ENCODE measurements at places on chromosomes 4 and X.

DNA sequence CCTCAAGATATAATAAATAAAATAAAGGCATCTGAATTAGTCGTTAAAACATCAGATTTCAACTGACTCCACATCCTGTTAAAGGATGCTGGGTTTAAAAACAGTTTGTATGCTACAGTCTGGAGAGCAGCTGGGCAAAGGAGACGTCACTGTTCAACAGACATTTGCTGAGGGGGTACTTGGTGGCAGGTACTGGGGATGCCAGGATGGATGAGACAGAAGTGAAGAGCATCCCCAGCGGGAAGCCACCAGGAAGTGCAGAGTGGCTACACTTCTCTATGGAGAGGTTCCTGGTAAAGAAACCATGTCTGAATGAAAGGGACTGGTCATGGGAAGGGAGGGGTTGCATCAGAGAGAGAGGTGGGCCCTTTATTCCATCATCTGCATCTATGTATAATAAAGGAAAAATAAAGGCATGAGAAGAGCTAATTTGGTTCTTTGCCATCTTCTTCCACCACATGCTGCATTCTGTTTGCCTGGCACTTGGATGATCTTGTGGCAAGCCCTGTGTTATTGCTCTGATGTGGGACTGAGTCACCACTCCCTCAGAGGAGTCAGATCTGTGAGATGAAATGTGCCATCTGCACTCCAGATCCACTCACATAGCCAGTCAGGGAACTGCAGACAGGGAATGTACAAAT lies 145.0 kb downstream of the SOWAHB start:
- DNase-seq = no peak

DNA sequence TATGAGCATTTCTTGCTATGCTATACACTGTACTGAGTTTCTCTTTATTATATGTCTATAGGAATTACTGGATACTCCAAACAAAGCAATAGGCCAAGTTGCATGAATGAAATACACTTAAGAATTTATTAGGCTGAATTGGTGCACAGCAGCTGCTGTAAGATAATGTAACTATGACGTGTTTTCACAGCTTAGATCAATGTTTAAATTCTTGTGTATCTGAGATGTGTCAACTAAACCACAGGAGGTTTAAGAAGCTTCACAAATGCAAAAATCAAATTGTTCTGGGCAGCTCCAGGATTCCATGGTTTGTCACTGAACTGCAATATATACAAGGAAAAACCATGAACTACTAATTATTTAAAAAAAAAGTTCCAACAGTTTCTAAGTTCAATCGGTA lies 156.7 kb downstream of the MAPK10 start:
- DNase-seq = no peak

- DNase-seq = no peak
Measured at GRCh38 chr4:145176641-145177432, 3.6 kb downstream of the OTUD4 start.

DNA sequence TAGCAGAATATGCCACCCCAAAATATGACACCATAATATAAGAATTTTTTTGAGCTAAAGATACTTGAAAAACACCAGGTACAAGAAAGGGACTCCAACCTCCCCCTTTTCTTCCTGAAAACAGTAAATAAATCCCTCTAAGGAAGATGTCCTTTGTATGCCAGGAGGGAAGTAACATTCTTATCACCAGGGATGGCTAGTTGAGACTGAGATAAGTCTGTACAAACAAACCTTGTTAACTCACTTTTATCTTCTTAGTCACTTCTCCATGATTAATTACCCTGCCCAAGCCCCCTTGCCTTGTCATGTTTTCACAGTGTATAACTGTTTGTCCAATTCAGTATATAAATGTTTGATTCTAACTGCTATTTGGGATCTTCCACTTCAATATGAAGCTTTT lies 888.0 kb downstream of the PCDH18 start:
- no peak for DNase-seq

- no peak for DNase-seq
Measured at GRCh38 chr4:13860126-13860525, 232.6 kb upstream of the BOD1L1 start.

DNA sequence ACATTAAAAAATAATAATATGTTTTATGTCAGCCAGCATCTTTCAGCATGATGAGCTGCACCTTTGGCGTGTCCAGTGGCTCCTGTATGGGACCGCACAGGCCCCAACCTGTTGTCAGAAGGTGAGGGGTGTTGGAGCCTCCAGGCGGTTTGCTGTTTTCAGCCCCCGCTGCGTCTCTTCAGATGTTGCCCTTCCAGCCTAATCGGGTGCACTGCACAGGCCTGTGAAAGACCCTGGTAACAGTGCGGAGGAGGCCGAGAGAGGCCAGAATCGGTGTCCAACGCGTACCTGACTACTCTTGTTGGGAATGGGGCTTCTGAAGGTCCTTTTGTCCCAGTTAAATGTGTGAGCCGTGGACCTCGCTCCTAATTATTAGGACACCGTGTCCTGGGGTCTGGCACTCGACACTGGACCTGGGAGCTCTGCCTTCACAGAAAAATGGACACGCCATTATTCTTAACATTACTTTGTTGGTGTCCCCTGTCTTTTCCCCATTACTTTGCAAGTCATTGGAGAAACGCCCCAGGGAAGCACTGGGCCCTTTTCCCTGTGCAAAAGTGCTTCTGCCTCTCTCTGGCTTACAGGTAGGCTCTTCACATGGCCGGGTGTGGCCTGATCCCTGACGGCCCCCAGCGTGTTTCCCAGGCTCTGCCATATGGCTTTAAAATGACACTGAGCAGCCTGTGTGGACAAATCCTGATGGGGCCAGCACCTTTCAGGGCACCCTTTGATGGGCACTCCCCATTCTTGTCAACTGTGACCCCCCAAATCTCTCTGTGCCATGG lies 51.2 kb downstream of the TBC1D14 start:
- no peak for DNase-seq

- no peak for DNase-seq
Measured at GRCh38 chr4:111213531-111213930, 590.7 kb upstream of the PITX2 start.

DNA sequence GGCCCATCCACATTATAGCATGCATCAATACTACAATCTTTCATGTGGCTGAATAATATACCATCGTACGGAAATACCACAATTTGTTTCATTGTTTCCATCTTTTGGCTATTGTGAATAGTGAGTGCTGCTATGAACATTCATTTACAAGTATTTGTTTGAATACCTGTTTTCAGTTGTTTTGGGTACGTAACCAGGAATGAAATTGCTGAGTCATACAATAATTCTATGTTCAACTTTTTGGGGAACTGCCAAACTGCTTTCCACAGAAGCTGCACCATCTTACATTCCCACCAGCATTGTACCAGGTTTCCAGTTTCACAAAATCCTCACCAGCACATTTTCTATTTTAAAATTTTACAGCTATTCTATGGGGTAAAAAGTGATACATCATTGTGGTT lies 28.5 kb upstream of the MANBA start:
- peak; percentile 45 for DNase-seq

DNA sequence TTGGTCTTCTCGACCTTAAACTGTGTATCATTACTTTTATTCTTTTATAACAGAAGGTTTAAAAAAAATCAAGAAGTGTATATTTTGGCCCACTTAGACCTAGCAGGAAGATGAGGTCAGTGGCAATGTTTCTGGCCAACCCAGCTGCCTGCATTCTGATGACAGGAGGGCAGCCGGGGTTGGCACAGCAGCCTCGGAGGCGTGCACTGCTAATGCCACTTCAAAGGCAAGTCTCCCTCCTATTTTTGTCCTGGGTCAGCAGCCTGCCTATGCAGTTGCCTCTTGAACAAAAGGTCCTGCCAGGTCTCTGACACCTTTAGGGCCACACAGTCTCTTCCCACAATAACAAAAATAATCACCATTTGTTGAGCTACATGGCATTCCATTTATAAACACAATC lies 89.4 kb upstream of the MYOZ2 start:
- no peak for DNase-seq

- no peak for DNase-seq
Measured at GRCh38 chr4:10354225-10354624, 103.0 kb downstream of the ZNF518B start.

GRCh38 chr4:25088093-25088952 lies 57.6 kb upstream of the LGI2 start:
- no peak for DNase-seq

DNA sequence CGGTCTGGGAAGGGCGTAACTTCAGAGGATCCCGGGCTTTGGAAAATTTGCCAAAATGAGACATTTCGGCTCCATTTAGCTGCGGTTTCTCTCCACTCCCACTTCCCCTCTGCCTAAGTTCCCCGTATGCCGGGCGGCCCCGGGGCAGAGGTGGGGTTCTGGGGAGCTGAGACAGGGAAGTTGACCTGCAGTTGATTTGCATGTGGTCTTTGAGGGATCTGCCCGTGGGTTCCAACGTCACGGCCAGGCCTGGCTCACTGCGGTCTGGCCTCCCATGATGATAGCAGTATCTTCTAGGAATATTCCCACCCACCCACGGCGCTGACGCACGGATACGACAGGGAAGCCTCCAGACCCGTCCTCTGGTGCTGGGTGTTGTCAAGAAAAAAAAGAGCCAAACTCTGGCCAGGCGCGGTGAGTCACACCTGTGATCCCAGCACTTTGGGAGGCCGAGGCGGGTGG lies 27.3 kb upstream of the CRLF2 start:
- DNase-seq = no peak

- DNase-seq = no peak
Measured at GRCh38 chr4:177557416-177557815, 115.2 kb upstream of the AGA start.

GRCh38 chr4:83855044-83855443 lies 319.1 kb downstream of the GPAT3 start:
- DNase-seq = no peak

- no peak for DNase-seq
Measured at GRCh38 chrX:80120335-80120734, 105.8 kb downstream of the TBX22 start.

DNA sequence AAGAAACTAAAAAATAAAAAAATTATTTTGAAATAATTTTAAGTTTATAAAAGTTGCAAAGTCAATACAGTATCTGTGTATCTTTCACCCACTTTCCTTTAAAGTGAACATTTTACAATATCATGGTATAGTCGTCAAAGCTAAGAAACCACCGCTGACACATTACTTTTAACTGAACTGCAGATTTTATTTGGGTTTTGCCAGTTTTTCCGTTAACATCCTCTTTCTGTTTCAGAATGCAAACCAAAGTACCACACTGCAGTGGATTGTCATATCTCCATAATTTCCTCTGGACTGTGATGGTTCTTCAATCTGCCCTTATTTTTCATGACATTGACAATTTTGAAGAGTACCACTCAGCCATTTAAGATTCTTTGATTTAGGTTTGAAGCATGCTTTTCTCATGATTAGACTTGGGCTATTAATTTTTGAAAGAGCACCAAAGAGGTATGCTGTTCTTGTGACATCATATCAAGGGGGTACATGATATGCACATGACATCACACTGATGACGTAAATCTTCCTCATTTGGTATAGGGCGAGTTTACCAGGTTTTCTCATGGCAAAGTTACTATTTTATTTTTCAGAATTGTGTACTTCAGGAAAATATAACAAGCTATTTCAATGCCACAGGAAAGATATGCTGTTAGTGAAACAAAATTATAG lies 3.6 kb upstream of the CXCL1 start:
- no peak for DNase-seq

DNA sequence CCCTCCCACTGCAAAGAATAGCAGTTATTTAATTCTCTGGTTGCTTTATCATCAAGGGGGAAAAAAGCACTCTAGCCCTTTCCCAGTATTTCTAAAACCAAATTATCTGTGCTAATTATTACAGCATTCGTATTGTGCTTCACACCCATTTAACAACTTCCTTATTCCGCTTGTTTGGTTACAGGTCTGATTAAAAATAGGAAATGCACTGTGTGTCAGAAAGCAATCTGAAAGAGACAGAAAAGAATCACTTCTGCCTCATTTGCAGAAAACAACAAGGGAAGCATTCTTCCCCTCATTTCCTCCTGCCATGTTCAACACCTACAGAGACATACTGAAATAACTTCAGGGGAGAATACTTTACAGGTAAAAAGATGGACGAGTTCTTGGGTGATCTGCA lies 114.9 kb upstream of the MAP3K15 start:
- no peak for DNase-seq

DNA sequence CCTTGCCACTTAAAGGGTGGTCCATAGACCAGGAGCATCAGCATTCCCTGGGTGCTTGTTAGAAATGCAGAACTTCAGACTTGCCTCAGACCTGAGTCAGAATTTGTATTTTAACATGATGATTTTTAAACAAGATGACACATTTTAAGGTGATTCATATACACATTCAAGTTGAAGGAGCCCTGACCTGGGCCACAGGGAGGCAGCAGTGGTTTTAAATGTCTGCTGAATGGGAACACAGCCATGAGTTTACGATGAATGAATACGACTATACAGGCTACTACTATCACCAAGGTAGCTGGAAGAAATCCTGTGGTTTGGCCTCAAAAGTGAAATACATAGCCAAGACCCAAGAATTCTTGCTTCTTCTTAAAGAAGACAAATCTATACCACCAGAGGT lies 2.9 kb downstream of the HDAC8 start:
- DNase-seq = no peak

- no peak for DNase-seq
Measured at GRCh38 chr4:83828601-83829000, 292.7 kb downstream of the GPAT3 start.

- DNase-seq = no peak
Measured at GRCh38 chr4:25694466-25694865, 38.8 kb downstream of the SLC34A2 start.

DNA sequence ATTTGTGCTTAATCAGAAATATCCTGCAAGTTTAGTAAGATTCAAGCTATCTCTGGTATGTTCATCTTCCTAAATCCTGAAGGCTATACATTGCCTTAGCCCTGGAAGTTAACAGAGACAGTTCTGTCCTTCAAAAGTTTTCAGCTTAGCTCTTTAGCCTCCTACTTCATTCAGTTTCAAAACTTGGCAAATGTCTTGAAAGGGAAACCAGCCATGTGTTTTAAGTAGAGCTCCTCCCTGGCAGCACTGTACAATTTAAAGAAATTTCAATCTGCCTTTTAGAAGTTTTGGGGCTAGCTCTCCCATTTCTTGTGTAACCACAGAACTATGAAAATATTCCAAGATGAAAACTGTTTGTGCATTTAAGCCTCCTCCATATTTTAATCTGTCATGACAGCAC lies 47.0 kb downstream of the FANCB start:
- no peak for DNase-seq

DNA sequence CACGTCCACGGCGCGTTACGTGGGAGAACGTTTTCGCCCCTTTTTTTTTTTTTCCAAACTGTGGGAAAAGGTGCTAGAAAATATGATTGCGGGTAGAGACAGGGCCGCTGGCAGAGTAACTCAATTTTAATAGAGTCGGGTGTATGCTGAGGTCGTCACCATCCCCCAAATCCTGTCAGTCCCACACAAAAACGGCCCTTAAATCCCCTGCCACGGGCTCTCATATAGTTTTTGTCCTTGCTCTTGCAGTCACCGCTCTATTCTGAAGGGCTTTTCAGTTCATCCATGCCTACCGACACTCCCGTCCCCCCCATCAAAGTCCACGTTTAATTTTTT lies 796 bp upstream of the MED14 start:
- no peak for DNase-seq

DNA sequence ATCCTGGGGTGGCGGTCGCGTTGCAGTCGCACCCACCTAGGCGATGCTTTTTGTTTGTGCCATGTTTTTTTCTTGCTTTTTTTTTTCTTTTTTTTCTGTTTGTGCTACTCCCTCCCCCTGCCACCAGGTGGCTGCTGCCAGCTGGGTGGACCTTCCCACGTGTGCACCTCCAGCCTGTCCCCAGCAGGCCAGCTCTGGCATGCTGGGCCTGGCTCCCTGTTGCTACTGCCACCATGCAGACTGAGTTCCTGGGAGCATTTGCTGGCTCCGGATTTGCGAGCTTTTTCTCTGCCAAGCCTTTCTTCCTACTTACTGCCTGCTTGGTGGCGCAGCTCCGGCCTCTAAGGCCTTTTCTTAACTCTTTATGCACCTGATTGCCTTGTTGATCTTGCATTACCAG lies 161.2 kb upstream of the WDFY3 start:
- DNase-seq = no peak
